ENCODE measurements at places on chromosomes 4 and X.

DNA sequence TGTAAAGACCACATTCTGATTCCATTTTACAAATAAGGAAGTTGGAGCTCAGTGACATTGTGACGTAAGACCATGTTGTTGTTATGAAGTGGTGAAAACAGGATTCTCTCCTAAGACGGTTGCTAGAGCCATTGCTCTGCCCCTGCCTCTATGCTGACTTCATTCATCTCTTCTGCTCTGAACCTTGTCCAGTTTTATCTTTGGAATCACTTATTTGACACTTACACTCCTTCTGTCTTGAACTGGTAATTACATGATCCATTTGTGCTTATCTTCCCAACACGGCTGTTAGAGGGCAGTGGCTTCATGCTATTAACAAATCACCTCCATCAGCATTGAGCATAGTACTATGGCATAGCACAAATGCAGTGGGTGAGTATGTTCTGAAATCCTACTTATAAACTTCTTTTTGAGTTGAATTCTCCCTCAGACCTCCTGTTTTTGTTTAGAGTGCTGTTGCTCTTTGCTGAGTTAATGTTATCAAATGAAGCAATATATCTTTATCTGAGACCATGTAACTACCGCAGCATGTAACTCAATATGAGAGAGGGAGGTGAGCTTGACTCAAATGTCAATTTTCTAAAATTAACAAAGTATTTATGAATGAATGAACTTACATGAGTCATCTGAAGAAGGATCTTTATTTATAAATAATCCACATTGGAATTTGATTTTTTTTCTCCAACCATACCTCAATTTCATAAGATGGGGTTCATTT, 177.8 kb downstream of the RASL11B start:
- no peak for DNase-seq

- no peak for DNase-seq
Measured at GRCh38 chrX:130637591-130637990, 235.8 kb downstream of the RBMX2 start.

DNA sequence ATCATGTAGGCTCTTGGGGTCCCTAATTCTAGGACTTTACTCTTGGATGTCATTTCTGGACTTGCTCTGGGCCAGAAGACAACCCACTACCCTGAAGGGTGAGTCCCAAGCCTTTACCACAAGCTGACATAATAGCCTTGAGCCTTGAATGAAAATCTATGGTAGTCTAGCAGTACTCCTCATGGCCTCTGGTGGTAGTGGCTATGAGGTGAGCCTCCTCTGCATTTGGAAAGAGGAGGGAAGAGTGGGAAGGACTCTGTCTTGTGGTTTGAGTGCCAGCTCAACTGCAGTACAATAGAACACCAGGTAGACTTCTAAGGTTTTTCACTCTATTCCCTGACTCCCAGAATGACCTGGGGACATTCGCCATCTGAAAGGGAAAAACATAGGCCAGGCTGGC, 96.5 kb downstream of the DCAF12L1 start:
- no peak for DNase-seq

DNA sequence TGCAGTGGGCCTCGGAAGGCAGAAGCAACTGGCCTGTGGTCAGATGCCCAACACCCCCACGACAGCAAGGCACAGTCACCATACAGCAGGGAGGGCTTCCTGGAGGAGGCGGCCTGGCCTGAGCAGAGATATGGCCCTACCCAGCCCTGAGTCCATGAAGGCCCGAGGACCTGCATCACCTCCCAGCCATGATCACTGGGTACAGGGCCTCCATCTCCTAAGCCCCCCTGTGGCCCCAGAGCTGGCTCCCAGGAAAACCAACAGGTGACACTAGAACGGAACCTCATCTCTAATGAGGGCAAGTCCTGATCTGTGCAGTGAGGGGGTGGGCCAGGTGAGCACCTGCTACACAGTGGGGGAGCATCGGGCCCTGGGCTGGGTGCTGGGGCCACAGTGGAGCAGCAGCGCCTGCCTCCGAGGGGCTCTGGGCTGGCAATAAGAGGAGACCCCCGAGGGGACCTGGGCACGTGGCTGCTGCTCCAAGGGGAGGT, 26.2 kb upstream of the MXD4 start:
- no peak for DNase-seq

DNA sequence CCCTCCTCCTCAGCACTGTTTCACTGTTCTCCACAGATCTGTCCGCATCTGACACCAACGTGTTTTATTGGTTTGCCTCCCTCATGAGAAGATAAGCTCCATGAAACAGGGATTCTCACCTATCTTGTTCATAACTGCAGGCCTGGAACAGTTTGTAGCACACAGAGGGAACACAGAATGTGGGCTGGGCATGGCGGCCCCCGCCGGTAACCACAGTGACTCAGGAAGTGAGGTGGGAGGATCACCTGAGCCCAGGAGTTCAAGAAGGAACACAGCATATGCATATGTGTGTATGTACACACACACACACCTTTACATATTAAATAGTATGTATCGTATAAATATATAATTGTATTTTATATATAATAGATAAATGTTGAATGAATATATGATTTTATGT, 168.6 kb downstream of the AFAP1 start:
- no peak for DNase-seq

- DNase-seq = no peak
Measured at GRCh38 chrX:1196436-1196835, 16.0 kb downstream of the CRLF2 start.

DNA sequence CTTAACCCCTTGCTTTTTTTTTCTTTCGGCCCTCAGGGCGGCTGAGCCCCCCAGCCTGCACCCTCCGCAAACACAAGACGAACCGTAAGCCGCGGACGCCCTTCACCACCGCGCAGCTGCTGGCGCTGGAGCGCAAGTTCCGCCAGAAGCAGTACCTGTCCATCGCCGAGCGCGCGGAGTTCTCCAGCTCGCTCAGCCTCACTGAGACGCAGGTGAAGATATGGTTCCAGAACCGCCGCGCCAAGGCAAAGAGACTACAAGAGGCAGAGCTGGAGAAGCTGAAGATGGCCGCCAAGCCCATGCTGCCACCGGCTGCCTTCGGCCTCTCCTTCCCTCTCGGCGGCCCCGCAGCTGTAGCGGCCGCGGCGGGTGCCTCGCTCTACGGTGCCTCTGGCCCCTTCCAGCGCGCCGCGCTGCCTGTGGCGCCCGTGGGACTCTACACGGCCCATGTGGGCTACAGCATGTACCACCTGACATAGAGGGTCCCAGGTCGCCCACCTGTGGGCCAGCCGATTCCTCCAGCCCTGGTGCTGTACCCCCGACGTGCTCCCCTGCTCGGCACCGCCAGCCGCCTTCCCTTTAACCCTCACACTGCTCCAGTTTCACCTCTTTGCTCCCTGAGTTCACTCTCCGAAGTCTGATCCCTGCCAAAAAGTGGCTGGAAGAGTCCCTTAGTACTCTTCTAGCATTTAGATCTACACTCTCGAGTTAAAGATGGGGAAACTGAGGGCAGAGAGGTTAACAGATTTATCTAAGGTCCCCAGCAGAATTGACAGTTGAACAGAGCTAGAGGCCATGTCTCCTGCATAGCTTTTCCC, 3.4 kb downstream of the MSX1 start:
- DNase-seq = no peak

GRCh38 chr4:183588169-183588675, 70.8 kb downstream of the RWDD4 start:
- DNase-seq = no peak

GRCh38 chrX:116694046-116694445, 231.3 kb upstream of the CT83 start:
- no peak for DNase-seq

DNA sequence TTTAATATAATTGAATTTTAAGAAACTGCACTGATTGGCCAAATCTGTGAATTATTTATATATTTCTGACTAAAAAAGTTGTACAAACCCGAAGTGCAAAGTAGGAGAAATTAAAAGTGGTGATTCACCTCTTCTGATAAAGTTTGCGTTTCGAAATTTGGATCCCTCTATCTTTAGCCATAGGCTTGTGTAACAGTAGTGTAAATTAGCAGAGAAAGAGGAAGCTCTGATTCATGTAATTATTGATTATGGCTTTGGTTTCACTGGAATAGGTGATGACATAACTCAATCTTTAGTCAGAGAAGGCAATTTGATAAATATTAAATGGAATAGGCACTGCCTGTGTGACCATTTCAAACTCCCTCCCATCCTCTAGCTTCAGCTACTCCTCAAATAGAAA, 717.8 kb upstream of the PCDH7 start:
- DNase-seq = no peak

- DNase-seq = no peak
Measured at GRCh38 chr4:158172261-158173258, at the start of gene GASK1B. Gene GASK1B, minus strand, starts transcription at chr4:158173025. Its CDS starts 1,650 bp downstream, at chr4:158171375.

DNA sequence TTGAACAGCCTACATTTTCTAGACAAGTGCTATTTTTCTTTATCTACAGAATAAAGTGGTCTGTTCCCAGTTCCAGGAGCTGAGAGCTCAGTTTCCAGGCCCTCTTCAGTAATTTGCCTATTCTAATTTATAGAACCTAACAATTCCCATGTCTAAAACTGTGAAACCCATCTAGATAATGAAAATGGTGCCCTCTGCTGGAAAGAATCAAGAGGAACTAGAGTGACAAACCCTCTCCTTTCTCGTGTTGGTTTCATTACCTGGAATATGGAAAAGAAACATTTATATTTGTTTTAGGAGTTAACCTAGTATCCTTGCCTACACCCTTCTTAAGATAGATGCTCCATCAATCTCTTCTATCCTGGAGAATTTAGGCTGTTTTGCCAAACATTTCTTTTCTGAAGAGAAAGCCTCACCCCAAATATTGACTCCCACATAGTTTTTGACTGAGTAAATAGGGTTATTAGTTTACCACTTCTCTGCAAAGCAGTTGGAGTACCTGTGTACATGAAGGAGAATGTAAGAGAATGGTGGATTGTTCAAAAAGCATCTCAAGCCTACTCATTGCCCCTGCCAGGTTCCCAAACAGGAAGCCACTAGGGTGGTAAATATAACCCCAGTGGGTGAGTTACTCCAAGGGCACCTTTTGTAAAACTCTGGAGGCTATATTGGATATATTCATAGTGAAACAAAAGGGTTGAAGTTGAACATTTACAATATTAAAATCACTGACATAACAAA, 121.6 kb downstream of the RASL11B start:
- DNase-seq = peak; percentile 64

DNA sequence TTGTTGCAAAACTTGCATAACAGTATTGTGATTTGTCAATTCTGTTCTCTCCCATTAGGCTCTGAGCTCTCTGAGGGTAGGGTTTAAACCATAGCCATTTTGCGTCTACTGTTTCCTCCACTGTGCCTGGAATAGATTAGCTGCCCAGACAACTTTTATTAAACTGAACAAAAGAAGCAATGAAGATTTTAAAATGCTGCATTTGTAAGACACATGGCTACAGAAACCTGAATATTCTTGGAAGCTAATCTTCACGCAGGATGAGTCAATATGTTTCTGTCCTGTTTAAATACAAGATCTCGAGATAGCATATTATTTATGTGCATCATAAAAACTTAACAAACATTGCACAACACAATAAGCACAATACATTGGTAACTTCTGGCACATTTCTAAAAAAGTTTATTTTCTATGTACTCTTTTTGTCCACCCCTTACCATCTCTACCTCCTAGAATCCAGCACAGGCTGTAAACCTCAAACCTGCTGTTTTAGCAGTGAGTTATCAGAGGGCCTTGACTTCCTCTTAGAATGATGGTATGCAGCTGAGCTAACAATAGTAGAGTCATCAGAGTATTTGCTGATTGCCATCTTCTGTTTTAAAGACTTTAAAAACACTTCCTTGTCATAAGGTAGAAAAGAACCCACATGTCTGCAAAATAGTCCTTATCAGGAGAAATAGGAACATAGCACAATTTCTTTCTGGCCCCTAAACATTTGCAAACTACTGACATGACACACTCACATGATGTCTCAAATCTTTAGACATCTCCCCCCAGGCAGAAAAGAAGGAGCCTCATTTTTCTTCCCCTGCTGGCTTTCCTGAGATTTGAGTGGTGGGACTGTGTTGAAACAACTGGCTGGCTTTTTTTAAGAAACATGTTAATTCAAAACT, 10.6 kb upstream of the CCNG2 start:
- DNase-seq = no peak

DNA sequence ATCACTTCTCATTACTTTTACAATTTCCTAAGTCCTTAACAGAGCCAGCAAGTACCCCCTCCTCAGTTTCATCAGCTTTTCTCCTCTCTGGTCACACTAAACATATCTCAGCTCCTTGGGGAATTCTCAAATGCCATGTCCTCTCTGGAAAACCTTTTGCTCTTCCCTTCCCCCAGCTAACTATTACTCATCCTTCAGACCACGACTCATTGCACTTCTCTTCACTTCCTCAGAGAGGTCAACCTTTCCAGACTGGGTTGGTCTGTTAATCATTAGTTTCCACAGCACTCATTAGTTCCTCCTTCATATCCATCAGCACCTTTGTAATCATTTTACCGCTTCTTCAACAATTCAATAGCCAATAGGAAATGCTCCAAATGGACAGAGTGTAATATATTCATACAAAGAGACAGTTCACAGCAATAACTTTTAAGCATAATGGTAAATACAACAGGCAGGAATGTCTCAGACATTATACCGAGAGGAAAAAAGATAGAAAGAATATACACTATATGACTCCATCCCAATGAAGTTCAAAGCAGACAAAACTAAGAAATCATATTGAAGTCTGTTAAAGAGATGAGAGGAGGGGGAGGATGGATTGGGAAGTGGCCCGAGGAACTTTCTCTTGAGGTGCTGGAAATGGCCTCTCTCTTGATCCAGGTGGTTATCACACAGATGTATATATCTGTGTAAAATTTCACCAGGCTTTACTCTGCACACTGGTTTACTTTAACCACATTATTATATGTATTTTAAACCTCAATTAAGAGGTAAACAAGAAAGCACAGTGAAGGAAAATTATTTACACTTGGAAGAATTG, 39.6 kb downstream of the DDX60L start:
- DNase-seq = no peak

DNA sequence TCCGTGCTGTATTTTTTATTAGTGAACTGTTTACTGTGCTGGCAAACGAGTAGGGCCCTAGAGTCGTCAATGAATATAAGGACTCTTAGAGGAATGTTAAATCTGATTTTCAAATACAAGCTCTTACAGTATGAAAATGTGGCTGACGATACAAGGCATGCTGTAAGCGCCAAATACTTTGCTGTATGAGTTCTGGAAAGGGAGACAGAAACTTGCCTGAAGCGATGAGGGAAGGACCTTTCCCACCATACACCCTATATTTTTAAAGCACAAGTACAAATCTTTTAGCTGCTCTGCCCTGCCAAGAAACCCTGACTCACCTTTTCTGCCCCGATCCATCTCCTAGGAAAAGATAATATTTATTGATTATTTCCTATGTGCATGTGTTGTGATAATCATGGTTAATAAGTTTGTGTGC, 15.7 kb upstream of the RUFY3 start:
- no peak for DNase-seq

GRCh38 chr4:37985730-37986275, 25.6 kb downstream of the PTTG2 start:
- no peak for DNase-seq

GRCh38 chr4:151783867-151784266, 23.1 kb upstream of the GATB start:
- DNase-seq = no peak

GRCh38 chr4:7939377-7940108, at the start of gene AFAP1:
Gene AFAP1, minus strand, starts transcription at chr4:7939861. Its CDS starts 67,783 bp downstream, at chr4:7872078.
- peak; percentile 84 for DNase-seq

All from NCI-H524 (cell line).